Amniotic stem cell (primary cell): ENCODE measurements at places on chromosomes 2 and 18.

DNA sequence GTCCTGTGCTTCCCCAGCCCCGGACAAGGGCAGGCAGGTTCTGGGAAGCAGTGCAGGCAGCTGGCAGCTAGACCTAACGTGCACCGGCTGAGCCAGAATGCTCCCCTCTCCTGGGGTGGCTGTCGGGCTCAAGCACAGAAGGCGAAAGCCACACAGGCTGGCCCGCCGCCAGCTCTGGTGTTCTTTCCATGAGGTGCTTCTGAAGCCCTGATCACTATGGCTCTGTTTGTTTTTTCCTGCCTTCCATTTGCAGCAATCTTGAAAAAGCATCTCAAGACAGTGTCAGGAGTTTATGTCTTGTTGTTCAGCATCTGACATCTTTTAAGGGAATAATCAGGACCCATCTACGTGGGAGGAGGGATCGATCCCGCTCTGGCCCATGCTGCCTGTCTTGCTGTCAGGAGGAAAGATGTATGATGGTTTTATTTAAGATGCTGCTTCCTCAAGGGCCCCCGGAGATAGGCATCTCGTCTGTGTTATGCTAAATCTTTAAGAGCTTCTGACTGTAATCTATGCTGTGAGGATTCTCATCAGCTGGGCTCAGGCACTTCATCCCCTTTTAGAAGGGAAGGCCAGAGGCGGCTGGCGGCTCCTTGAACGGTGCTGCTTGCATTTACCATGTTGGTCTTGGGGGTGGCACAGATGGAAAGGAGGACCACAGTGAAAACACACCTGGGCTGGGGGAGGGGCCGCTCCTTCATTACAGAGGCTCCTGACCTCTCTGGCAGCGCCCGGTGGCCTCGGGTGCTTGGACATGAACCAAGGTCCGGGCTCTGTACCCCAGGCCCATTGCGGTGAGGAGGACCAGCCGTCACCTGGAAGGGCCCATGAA is 118.5 kb upstream of the HDAC4 start:
- DNase-seq = no peak

- DNase-seq = no peak
These were observed 220.6 kb downstream of the SLC4A10 start for GRCh38 chr2:161844822-161845221.

- DNase-seq = no peak
These were observed 46.9 kb upstream of the LAMA1 start for GRCh38 chr18:7164323-7165004.

- no peak for DNase-seq
These were observed 165.0 kb downstream of the ANKRD44 start for GRCh38 chr2:197145471-197146056.

- no peak for DNase-seq
These were observed 165.0 kb upstream of the SESTD1 start for GRCh38 chr2:179429597-179429996.

DNA sequence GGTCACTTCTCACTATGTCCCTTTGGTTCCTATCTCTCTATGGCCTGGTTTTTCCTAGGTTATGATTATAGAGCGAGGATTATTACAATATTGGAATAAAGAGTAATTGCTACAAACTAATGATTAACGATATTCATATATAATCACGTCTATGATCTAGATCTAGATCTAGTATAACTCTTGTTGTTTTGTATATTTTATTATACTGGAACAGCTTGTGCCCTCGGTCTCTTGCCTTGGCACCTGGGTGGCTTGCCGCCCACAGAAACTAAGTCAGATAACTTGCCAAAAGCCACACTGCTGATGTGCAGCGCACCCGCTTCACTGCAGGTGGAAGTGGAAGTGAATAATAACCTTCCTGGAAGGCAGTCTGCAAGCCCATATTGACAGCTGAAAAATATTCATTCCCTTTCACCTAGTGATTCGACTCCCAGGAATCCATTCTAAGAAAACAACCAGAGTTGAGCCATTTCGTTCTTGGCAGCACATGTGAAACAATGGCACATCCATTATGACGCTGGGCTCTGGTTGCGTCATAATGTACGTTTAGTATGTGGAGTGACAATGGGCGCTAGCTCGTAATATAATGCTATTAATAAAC is 725 bp upstream of the ANKRD53 start:
- no peak for DNase-seq

DNA sequence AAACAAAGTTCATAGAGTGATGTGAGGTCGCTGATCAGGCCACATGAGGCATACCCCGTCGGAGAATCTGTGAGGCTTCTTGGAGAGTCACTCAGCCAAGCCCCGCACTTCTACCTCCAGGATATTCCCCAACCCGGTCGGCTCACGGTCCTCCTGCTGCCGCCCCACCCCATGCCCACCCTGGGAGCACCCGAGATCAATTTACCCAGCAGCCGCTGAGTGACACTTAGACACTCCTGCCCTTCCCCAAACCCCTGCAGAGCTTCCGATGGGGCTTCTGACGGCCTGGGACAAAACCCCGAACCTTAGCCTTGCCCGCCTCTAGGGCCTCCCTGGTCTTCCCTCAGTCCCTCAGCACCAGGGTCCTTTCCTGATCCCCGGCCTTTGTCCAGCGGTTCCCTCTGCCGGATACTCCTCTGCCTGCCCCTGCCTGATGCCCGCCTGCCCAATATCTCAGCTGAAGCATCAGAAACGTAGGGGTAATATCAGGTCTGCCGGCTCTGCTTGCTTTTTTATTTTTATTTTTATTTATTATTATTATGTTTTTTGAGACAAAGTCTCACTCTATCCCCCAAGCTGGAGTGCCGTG is 18.9 kb upstream of the OTOS start:
- no peak for DNase-seq

DNA sequence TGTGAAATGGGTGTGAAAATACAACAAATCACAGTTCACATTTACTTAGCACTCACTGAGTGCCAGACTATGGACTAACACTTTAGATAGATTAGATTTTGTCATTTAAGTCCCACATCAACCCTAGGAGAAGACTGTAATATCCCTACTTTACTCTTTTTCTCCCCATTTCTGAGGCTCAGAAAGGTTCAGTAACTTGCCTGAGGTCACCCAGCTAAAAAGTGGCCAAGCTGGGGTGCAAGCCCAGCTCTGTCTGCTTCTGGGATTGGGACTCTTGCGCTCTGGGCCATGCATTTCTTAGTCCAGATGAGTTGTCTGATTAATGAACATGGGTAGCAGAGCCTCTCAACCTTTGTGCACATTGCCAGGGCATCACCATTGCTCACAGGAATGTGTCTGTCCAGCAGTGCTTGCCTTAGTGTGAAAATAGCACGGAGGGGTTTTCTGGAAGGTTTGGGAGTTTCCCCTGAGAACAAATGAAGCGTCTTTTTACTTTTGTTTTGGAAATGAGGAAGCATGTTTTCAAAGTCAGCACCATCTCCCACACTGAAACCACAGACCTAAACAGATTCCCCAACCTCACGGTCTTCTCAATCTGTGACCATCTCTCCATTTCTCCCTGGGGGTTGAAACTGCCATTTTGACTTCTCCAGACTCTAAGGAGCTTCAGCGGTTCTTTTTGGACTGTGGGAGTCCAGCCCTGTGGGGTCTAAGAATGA is 31.9 kb downstream of the NRP2 start:
- no peak for DNase-seq

GRCh38 chr18:64806691-64807090 is 657.8 kb upstream of the LINC00305 start:
- DNase-seq = no peak

GRCh38 chr2:213261237-213261636 is 23.0 kb upstream of the SPAG16 start:
- no peak for DNase-seq
